ENCODE measurements at places on chromosomes 2 and 18.

DNA sequence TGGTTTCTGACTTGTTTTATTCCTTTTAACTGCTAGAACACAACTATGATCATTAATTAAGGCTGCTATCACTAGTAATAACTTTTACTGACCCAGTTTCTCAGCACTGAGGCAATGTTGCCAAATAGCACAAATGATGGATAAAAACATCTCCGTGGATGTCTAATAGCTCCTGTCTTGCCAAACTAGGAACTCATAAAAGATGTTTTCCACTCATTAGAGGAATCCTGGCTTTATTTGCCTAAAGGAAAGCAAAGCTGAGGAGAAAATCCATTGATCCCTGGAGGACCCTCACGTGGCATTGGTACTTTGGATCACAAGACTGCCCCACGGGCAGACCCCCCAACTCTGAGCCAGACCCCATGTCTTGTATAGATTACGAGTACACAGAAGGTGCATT, 96.1 kb upstream of the ZNF397 start:
- DNase-seq: no peak

DNA sequence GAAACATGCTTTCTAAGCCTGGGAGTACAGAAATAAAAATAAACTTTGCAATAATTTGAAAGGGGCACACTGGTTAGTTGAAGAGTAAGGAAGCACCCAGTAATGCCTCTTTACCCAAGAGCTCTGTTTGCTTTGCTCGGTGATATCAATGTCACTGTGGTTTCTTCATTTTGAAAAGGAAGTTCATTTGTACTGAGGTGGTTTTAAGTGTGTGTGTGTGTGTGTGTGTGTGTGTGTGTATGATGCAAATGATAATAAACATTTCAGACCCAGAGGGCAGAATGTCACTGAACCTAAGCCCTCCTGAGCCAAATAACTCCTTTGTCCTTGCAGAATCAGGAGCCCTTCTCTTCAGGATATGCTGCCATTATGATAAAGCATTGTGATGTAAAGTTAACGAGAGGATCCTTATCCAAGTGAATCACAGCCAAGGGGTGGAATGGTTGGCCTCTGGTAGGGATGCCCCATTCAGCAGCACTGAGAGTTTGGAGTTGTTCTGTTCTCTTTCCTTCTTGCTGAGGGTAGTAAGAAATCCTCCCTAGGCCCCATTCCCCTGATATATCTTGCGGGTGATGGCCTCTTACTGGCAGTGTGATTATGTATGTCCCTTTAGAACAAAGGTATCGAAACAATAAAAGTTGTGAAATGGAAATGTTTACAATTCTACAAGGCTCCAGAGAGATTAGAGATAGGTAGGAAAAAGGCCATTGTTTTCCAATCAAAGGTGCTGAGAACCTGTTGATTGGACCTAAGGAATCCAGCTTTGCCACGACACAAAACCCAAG, 7.6 kb downstream of the ITGA6 start:
- DNase-seq: no peak

GRCh38 chr18:51621113-51621863, 423.8 kb upstream of the MEX3C start:
- DNase-seq: peak; percentile 51

- no peak for DNase-seq
Observed at GRCh38 chr2:54601339-54601738, 122.1 kb upstream of the EML6 start.

GRCh38 chr2:71747559-71747958, 294.2 kb downstream of the DYSF start:
- DNase-seq: no peak

- DNase-seq: no peak
Observed at GRCh38 chr2:206273905-206274304, 558 bp upstream of the ZDBF2 start.

- no peak for DNase-seq
Observed at GRCh38 chr2:23465936-23466335, 81.0 kb downstream of the KLHL29 start.

DNA sequence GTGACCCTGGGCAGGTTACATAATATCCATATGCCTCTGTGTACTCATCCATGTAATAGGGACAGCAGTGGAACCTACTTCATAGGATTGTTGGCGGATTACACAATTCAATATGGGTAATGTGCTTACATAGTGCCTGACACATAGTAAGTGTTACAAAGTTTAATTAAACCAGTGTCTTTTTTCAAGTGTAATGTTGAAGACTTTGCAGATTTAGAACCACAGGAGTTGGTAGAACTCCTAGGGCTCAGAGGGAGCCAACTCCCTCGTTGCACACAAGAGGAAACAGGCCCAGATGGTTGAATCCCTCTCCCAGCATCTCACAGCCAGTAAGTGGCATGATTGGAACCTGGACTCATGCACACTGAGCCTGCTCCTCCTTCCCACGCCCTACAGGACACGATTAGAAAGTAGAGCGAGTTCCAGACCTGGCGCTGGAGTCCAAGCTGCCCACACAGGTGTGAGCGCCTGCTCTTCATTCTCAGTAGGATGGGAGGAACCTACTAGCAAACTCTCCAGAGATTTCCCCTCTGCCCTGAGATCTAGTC, 97.8 kb downstream of the VSNL1 start:
- DNase-seq: peak; percentile 44

- no peak for DNase-seq
Observed at GRCh38 chr2:77155511-77155910, 366.7 kb downstream of the LRRTM4 start.

- DNase-seq: no peak
Observed at GRCh38 chr18:26052505-26052904, 37.9 kb downstream of the SS18 start.

DNA sequence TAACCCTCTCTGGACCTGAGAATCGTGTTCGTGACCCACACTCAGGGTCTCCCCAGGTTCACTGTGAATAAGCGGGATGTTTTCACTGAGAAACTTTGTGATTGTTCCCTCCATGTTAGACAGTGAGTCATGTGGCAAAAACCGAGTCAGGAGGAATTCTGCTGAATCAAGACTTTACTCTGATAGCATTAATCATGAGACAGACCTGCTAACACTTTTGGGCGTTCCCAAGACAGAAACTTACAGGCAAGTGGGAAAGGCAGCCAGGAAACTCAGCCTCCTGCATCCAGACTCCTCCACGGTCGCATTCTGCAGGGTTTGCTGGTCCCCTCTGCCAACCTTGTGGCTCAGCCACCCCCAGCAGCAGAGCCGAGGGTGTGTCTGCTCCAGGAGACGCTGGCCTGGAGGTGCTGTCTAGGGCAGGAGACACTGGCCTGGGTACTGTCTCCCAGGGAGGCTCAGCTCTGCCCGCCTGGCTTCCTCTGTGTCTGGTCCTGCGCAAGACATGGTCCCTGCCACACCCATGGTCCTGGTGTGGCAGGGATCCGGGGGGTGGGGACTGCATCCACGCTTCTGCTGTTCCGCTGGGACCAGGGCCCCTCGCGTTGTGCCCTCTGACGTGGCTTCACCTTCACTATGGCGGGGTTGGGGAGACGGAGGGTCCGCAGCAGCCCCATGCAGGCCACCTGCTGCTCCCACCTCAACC, 177.4 kb downstream of the TWIST2 start:
- DNase-seq: peak; percentile 36

DNA sequence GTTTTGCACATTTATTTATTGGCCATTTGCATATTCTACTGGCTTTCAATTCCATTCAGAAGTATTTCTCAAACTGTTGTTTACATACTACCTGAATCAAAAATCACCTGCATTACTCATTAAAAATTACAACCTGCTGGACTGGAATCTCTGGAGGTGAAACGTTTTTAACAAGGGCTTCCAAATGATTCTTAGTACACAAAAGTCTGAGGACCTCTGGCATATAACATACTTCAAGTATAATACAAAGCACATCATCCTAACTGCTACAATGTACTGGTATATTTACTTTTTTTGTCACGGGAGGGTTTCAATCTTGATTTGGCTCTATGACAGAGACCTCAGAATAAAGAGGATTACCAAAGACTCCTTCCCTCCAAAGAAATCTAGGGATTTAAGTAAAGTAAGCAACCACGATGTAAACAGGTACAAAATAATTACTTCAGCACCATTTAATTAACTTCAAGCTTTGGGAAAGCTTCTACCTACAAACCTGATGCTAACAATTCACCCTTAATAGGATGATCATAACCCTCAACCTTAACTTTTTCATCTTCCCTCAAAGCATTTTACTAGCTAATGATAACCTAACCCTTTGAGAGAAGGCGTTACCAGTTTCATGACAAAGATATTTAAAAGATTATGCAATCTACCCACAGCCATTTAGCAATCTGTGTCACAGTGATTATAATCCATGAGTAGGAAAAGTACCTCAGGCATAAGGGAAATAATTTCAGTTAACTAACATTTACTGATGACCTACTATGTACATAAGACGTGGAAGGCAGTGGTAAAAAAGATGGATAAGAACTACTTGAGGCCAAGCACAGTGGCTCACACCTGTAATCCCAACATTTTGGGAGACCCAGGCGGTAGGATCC, 24.7 kb downstream of the ATAD2B start:
- DNase-seq: no peak

- no peak for DNase-seq
Observed at GRCh38 chr18:3345452-3345851, 83.5 kb downstream of the MYL12B start.

- no peak for DNase-seq
Observed at GRCh38 chr2:26941486-26941885, 29.0 kb upstream of the MAPRE3 start.

DNA sequence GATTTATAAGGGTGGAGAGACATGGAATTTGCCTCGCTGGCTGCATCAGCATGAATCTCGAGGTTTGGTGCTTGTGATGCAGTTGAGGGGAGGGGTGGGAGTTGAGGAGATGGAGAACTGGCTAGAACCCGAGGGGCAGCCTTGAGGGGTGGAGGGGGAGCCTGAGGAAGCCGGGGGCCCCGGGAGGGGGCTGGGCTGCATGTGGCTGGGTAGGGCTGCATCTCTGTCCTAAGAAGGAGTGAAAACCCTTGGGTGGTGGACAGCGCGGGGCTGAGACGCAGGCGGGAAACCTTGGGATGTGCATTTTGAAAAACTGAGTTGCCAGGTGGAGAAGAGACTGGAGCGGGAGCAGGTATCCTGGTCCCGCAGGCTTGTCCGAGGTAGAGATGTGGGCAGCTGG, 64.2 kb downstream of the SNTG2 start:
- DNase-seq: no peak

GRCh38 chr2:214193943-214194342, 216.9 kb upstream of the VWC2L start:
- DNase-seq: no peak

- DNase-seq: no peak
Observed at GRCh38 chr2:121064186-121064585, 220.8 kb downstream of the TFCP2L1 start.

- no peak for DNase-seq
Observed at GRCh38 chr18:75962036-75962572, 532.9 kb downstream of the ZNF516 start.

- no peak for DNase-seq
Observed at GRCh38 chr2:162123806-162124758, 28.0 kb downstream of the GCG start.

DNA sequence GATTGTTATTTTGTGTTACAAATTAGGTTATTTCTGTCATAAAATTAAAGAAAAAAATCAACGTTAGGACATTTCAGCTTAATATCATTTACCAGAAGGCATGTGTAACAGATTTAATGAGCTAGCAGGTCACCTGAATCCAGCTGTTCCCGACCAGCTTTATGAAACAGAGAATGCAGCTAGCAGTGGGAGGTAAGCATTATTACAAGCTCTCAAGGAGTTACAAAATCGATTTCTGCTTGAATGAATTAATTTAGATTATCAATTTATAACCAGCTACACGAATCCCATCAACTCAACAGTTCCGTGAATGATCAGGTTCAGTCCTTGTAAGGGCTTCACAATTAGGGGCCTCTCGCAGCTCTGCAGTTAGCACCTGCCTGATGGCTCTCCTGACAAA, 211.9 kb downstream of the PTGR3 start:
- no peak for DNase-seq

GRCh38 chr18:22056950-22057349, 112.4 kb upstream of the GATA6 start:
- DNase-seq: no peak

DNA sequence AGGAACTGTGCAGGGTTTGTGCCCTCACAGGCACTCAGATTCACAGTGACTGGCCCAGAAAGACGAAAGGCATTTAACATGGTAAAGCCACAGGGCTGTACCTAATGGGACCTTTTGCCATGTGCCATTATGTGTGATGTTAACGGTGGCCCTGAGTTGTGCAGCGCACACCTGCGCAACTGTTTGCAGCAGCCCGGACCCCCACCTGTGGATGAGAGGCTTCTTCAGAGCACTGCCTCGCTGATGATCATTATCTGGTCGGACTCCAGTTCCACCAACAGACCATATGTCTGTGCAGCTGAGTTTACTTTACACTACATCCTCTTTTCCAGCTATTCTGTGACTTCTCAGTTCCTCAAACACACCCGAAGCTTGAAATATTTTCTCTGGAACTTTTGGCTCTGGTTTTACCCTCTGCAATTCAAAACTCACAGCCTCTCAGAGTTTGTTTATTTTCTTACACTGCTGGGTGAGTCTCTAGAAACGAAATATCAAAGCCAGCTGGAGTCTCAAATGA, 35.6 kb upstream of the UBE2F start:
- no peak for DNase-seq

- DNase-seq: peak; percentile 89
Observed at GRCh38 chr2:112541315-112542122, 746 bp upstream of the POLR1B start.

DNA sequence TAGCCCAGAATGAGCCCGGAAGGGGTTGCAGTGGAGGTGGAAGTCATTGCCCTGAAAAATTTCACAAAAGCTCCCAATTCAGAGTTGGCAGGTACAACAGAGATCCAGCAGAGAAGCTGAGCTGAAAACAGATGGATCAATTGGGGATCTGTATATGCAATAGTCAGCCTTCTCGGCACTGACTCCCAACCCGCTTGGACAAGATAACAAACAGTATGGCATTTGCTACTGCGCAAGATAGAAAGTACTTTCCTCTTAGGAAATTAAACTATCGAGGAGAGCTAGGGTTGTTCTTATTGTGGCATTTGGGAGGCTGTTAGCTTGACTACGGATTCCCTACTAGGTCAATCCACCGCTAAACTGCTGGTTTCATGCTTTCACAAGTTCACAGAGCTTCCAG, 11.6 kb upstream of the IER3IP1 start:
- DNase-seq: no peak

GRCh38 chr18:76450452-76451395, 44.3 kb downstream of the ZNF516 start:
- DNase-seq: no peak

GRCh38 chr2:197359859-197360258, 49.3 kb upstream of the ANKRD44 start:
- DNase-seq: no peak

GRCh38 chr2:85763831-85764230, 10.0 kb downstream of the ATOH8 start:
- DNase-seq: no peak

- DNase-seq: no peak
Observed at GRCh38 chr2:158738363-158738762, 56.8 kb upstream of the DAPL1 start.

- no peak for DNase-seq
Observed at GRCh38 chr2:168552450-168552856, 96.4 kb downstream of the CERS6 start.

All from occipital lobe (tissue), 3 donors.